CD4-positive, CD25-positive, alpha-beta regulatory T cell (primary cell): ENCODE measurements at places on chromosomes 1 and 21. TPM values are rescaled to one million over a fixed set of nuclear protein-coding genes. Genes with fewer than 3 reads are reported as not detected.
A peak's percentile ranks its signal among the peaks of the same experiment; 100 is the strongest.

- no peak for DNase-seq
Measured at GRCh38 chr1:29688471-29689365, 452.4 kb downstream of the PTPRU start.

- no peak for DNase-seq
Measured at GRCh38 chr1:212960932-212961331, 10.6 kb downstream of the VASH2 start.

NTMT2 gene
- total RNA-seq, result not detected

GRCh38 chr1:63366908-63367214 is 566 bp upstream of the ALG6 start:
- DNase-seq, result no peak

GJA4 gene
- not detected for total RNA-seq

- DNase-seq, result peak; percentile 39
Measured at GRCh38 chr1:111470596-111470995, 3.2 kb upstream of the C1orf162 start.

TTC22 gene
- total RNA-seq, result 15.8 TPM

- DNase-seq, result no peak
Measured at GRCh38 chr1:18533259-18533658, 52.5 kb downstream of the KLHDC7A start.

GRCh38 chr1:153220606-153221303 is 3.4 kb downstream of the PRR9 start:
- DNase-seq, result no peak

FAM163A gene
- total RNA-seq, result not detected

LEFTY2 gene
- not detected for total RNA-seq

GRCh38 chr1:162161916-162162550 is 92.5 kb downstream of the NOS1AP start:
- DNase-seq, result no peak

DNA sequence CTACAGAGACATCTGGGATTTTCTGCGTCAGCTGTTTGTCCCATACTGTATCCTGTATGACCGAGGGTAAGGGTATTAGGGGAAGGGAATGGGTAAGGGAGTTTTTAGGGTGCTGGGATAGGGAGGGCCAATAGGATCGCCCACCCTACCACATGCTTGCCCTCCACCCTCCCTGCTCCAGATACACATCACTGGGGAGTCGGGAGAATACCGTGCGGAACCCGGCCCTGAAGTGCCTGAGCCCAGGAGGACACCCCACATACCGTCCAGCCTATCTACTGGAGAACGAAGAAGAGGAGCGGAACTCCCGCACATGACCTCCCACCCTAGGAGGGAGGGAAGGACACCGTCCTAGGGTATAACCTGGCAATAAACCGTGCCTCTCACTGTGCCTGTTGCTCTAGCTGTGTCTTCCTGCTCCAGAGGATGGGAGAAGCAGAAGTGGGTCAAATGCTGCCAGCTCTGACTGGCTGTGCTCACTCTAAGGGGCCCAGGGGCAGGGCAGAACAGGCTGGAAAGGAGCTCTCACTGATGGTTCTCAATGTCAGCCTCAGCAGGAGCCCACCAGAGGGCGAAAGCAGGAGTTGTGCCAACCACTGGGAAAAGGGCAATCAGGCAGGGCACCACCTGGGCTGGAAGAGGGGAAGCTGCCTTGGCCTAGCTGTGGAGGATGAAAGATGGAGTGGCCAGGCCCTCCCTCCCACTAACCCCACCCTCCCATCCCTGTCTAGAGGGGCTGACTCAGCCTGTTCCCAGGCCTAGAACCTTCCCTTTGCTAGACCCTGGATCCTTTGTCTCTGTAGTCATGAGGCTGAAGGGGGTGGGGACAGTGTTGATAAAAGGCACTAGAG is 440 bp upstream of the LENEP start:
- no peak for DNase-seq

DNA sequence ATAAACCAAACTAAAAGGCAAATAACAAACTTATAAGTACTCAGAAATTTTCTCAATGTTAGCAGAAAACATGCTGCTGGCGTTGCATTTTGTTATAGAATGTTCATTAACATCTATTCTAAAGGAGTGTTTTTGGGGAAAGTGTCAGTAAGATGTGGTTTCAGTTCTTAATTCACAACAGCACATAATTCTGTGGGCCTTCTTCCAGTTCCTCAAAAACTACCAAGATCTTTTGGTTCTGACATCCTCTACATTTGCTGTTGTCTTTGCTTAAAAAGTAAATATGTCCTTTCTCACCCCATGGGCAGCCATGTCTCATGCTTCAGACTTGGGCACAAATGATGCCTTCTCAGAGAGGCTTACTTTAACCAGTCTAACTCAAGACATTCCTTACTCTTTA is 152.5 kb downstream of the CDC7 start:
- DNase-seq, result no peak

GRCh38 chr1:25088946-25089345 is 143.4 kb downstream of the SYF2 start:
- DNase-seq, result no peak

SLFNL1 gene
- 0.30 TPM for total RNA-seq

ASCL5 gene
- total RNA-seq, result 0.27 TPM

LMOD1 gene
- total RNA-seq, result not detected
